ENCODE measurements at places on chromosomes 4 and X.
A peak's percentile ranks its signal among the peaks of the same experiment; 100 is the strongest.

DNA sequence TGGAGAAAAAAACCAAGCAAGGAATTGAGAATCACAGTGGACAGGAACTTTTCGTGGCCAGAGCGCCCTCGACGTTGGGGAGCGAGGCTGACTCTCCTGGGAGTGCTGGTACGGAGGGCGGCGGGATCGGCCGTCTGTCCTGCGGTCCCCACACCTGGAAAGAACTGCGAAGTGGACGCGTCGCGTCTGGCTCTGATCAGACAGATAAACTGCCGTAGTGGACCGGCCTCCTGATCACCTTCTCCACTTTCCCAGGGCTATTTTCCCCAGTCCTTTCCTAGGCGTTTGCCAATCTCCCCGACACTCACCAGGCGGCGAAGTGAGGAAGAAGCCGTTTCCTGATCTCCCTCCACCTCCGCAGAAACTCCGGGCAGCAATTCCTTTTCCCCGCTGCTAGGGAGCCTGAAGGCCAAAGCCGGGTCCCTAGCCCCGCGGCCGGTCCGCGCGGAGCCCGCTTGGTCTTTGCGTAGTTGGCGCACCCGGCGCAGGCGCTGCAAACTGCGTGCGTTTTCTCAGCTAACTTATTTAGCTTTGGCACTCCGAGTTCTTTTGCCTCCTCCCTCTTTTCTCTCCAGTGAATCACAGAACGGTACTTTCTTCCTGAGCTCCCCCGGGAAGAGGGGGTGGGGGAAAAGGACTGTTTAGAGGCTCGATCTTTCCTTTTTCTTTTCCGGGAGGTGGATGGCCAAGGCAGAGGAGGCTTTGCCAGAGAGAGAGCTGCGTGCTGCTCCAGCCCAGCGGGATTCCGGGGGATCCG is at the start of gene ARSJ:
ARSJ (minus strand) TSS at position 500 of the 757 bp plus-strand sequence. CDS start 813 bp downstream, outside the sequence.
- peak; percentile 28 for DNase-seq

- DNase-seq = no peak
These were observed 16.5 kb downstream of the HS3ST1 start for GRCh38 chr4:11412211-11412610.

DNA sequence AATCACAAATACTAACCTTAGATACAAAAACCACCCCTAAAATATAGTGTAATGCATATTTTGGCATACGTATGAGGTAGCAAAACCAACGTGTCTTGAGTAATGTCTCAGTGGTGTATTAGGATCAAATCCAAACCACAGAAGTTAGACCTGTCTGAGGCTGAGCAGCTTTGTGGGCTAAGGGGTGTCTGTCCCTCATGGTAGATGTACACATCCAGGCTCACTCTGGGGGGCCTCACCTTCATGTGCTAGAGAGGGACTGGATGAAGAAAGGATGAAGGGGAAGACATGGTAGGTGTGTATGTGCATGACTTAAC is 188.0 kb upstream of the TBC1D9 start:
- no peak for DNase-seq

DNA sequence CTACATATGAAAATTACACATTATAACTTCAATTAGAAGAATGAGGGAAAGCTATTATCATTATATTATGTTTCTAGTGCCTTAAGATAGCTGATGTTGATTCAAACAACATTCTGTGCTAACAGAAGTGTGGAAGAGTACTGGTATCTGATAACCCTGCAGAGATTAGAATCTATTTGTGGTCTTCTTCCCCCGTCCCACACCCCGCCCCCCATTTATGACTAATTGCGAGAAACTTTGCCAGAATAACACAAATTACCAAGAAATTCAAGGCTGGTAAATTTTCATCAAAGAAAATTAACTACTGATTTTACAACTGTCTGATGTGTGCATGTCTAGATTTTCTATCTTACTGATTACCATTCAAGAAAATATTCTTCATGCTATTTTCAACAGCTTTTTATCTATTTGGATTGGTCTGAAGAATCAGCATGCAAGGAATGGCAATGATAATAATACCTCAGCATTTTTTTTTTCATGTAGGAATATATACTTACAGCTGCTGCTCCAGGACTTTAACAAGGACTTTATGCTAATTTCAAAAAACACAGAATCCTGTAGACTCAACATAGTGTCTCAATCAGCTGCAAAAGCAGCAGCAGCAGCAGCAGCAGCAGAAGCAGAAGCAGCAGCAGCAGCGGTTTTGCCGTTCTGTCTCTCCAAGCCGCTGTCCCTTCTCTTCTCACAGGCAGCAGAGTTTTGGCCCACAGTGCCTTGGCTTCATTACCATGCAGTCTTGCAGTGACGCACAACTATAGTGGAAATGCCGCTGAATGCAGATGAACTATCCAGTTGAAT is 126.7 kb downstream of the FRYL start:
- peak; percentile 28 for DNase-seq

GRCh38 chrX:40938423-40938822 is 146.8 kb upstream of the USP9X start:
- DNase-seq = peak; percentile 2

DNA sequence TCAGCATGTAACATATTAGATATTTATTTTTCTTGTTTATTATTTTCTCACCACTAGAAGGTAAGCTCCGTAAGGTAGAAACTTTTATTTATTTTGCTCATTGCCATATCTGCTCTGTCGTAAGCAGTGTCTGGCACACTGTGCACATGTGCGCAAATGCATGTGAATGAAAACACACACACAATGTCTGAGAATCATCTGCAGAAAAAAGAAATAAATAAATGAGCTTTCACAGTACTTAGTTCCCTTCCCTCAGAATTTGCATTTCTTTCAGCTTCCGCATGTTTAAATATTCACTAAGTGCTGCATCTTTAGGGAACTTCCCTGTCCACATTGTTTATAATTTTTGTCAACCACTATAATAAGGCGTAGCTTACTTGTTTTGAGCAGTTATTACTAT is 963.0 kb upstream of the PABPC4L start:
- no peak for DNase-seq

GRCh38 chr4:150849016-150849415 is 166.1 kb downstream of the LRBA start:
- no peak for DNase-seq

GRCh38 chr4:169229571-169230028 is 41.2 kb downstream of the SH3RF1 start:
- peak; percentile 63 for DNase-seq

DNA sequence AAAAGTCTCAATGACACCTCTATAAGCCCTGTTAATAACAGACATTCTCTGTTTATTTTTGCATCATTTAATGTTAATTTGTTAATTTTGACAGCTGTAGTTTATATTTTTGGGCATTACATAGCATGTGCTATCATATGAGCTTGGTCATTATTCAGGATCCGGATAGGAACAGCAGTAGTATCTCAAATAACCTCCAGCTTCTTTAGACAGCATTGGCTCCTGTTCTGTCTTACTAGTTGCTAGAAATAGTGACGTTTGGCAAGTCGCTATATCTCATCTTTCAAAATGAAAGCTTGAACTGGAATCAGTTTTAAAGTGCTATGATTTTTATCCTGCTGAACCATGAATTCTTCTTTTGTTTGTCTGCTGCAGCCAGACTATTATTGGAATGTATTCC is 9.0 kb upstream of the ADGRA3 start:
- DNase-seq = no peak

- no peak for DNase-seq
These were observed 34.2 kb upstream of the GALNT7 start for GRCh38 chr4:173134426-173134825.

GRCh38 chr4:139654516-139654915 is 11.1 kb upstream of the MGST2 start:
- DNase-seq = peak; percentile 10

DNA sequence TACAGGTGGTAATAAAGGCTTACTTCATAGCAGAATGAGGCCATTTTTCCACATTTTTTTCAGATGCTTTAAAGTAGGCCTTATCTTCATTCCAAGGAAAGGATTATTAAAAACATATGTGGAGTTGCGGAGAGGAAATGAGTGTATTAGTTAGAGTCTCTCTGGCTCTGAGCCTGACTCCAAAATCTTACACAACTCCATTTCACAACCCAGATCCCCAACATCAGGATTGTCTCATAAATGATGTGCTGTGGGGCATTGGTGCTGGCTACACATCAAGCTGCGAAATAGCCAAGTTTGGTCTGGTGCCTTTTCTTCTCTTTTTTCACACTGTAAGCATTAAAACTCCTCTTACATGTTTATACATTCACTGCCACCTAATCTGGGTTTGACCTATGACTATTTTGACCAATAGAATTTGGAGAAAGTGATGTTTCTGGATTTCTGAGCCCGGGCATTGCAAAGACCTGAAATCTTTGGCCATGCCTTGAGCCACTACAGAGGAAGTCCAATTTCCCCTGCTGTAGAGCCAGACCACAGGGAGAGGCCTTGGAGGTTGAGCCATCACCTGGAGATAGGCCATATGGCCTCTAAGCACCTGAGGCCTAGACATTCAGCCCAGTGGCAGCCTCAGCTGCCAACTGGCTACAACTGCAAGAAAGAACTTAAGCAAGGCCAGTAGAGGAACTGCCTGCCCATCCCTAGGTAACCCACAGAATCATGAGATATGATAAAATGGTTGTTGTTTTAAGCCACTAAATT is 16.7 kb upstream of the SOD3 start:
- DNase-seq = no peak

DNA sequence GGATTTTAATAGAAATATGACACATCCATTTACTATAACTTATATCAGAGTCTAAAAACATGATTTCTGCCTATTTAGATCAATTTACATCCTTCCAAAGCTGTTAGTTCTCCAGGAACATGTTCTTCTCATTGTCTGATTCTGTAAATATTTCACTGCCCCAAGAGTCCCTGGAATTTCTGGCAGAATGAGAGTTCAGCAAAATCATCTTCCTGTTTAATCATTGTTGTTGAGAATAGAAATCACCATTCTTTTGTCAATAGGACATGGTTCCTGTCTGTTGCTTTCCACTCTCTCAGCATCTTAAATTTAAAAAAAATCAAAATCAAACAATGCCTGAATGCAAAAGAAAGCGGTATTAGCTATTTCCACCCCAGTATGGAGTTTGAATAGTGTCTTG is 172.8 kb upstream of the FRMPD4 start:
- no peak for DNase-seq
